GM23338 (cell line): ENCODE measurements at places on chromosomes 6 and 20.
A peak's percentile ranks its signal among the peaks of the same experiment; 100 is the strongest.

- DNase-seq, result no peak
These were observed 52.2 kb upstream of the DTNBP1 start for GRCh38 chr6:15715060-15715459.

- peak; percentile 44 for DNase-seq
These were observed 2.5 kb downstream of the RREB1 start for GRCh38 chr6:7110092-7110792.

- DNase-seq, result no peak
These were observed 39.3 kb downstream of the KLHL32 start for GRCh38 chr6:96963809-96964208.

DNA sequence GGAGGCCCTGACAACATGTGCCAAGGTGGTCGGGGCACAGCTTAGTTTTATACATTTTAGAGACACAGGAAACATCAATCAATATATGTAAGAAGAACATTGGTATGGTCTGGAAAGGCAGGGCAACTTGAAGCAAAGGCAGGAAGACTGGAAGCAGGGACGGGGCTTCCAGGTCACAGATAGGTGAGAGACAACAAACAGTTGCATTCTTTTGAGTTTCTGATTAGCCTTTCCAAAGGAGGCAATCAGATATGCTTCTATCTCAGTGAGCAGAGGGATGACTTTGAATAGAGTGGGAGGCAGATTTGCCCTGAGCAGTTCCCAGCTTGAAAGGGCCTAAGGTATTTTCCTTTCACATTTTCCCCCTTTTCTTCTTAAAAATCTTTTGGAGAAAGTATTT, 311.0 kb upstream of the RGS17 start:
- peak; percentile 47 for DNase-seq

GRCh38 chr20:17473659-17474058, 57.5 kb downstream of the BFSP1 start:
- no peak for DNase-seq

- DNase-seq, result no peak
These were observed 655.7 kb downstream of the EPHA7 start for GRCh38 chr6:92763680-92764079.

DNA sequence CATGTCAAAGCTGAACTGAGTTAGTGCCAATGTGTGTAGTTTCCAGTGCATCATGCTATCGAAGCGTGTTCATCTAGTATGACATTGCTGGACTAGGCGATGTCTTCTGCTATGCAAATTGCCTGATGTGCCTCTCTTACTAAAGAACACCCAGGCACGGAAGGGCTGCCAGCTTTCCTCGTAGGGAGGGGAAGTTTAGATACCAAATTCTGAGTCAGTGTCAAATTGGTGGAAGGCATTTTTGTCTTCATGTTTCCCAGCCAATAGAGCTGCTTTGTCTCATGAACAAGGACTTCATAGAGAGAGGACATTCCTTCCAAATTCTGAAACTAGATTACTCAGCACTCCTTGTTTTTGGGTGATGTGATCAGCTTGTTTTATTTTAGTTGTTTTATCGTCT, 320.1 kb downstream of the BTBD3 start:
- no peak for DNase-seq

DNA sequence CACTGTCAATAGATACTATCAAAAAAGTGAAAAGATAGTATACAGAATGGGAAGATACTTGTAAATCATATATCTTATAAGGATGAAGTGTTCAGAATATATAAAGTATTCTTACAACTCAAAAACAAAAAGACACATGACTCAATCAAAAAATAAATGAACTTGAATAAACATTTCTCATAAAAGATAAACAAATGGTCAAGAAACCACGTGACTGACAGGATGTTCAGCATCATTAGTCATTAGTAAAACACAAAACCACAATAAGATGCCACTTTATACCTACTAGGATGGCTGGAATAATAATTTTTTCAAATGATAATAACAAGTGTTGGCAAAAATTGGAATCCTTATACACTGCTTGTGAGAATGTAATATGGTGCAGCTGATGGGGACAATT, 729.1 kb upstream of the HS3ST5 start:
- no peak for DNase-seq

DNA sequence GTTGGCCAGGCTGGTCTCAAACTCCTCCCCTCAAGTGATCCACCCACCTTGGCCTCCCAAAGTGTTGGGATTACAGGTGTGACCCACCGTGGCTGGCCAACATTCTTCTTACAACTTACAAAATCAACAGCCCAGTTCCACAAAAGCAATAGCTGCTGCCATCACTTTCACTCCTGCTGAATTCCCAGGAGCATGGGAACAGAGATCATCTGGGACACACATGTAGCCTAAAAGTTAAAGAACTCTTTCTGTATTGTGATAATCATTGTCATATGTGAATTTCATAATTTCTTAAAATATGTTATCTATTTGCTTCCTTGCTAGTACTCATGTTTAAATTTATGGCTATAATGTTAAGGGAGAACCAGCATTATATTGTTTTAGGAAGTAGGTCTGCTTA, 51.7 kb downstream of the NCOA6 start:
- no peak for DNase-seq

DNA sequence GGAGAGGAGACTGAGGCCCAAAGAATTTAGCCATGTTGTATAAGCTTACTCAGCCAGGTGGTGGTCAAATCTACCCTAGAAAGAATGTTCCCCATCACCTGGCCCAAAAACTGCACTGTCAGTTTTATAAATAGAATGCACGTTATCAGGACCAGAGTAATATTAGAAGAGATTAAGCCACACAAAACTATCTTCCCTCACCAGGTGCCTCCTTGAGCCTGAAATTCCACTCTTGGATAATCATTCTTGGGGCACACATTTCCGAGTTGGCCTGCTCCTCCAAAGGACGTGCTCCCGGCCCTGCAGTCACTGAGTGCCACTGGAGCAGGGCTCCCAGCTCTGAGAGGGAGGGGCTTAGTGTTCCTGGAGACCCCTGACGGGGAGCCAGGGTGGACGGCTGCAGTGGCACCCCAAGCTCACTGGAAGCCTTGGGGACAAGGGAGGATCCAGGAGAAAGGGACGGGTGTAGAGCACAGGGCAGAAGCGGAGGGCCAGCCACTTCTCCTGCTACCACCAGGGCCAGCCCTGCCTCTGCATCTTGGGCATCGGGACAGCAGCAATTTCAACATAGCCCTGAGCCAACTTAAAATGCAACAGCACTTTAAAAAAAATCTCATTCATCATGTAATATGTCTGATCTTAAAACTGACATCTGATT, 160.8 kb upstream of the QKI start:
- DNase-seq, result no peak

GRCh38 chr6:119158057-119158848, 79.8 kb upstream of the FAM184A start:
- DNase-seq, result no peak

- DNase-seq, result no peak
These were observed 73.0 kb downstream of the SHPRH start for GRCh38 chr6:145891126-145891525.

DNA sequence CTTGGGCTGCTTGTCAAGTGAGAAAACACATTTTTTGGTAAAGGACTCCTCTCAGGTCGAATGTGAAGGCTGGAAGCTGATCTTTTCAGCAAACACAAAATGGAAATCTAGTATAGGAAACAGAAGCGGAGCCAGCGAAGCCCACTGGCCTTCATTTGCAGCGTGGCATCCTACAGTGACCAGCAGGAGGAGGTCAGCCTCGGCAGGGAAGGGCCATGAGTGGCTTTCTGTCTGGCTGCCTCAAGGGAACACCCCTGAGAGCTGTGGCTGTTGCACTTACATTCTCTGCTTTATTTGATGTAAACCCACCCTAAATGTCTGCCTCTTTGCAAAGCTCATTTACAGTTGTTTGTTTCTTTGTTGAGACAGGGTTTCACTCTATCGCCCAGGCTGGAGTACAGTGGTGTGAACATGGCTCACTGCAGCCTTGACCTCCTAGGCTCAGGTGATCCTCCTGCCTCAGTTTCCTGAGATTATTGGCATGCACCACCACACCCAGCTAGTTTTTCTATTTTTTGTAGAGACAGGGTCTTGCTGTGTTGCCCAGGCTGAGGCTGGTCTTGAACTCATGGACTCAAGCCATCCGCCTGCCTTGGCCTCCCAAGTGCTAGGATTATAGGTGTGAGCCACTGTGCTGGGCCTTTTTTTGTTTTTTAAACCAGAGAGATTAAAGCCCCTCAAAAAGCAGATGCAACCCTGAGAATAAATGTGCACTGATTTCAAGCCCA, 322.0 kb upstream of the SOX4 start:
- DNase-seq, result peak; percentile 27

DNA sequence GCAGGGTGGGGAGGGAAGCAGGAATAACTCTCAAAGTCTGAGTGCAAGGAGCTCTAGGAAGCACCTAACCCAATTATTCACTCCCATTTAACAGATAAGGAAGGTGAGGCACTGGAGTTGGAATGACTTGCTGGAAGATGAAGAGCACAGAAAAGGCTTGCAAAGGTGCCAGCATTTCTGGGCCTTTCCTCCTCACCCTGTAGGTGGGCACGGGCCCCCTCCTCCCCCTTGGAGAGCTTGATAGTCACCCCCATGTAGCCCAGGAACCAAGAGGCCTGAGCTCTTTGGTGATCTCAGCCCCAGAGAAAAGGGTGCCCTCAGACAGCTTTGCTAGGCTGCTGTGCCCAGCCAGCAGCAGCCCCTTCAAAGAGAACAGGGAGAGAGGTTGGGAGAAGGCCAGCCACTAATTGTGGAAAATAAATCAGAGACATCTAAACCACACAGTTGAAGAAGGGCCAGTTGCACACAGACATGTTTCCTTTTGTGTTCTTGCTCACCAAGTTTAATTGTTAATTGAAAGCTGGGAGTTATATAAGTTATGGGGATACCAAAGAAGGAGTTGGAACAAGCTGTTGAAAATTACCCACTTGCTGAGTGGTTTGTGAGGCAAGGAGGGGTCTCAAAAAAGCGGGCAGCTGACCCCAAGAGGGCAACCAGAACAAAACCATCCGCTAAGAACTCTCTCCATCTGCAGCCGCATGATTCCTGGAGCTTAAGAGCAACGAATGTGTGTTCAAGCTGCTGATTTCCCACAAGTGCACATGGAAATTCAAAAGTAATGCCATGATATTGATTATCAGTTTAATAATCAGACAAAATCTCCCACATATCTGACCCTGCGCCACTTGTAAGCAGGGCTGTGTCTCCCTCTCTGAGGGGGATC, 77.0 kb downstream of the MRPL14 start:
- no peak for DNase-seq

GRCh38 chr6:166307082-166308032, 835 bp downstream of the PRR18 start:
- DNase-seq, result peak; percentile 77

GRCh38 chr6:163756079-163756478, 341.6 kb downstream of the QKI start:
- no peak for DNase-seq

GRCh38 chr6:4240148-4240547, 104.8 kb upstream of the ECI2 start:
- no peak for DNase-seq

DNA sequence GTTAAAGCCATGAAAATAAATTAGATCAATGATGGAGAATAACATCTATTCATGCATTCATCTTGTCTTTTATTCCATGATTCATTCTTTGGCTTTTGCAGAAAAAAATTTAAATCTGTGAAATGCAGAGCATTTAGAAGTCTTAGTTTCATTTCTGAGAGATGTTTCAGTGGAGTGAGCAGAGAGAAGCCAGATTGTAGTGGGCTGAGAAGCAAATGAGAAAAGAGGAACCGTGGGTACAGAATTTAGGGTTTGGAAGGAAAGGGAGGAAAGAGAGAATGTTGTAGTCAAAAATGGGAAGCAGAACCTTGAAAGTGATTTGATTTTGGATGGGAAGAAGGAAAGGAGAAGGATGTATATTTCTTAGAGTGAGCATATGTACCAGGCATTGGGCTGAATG, 260.3 kb upstream of the MAN1A1 start:
- DNase-seq, result no peak

DNA sequence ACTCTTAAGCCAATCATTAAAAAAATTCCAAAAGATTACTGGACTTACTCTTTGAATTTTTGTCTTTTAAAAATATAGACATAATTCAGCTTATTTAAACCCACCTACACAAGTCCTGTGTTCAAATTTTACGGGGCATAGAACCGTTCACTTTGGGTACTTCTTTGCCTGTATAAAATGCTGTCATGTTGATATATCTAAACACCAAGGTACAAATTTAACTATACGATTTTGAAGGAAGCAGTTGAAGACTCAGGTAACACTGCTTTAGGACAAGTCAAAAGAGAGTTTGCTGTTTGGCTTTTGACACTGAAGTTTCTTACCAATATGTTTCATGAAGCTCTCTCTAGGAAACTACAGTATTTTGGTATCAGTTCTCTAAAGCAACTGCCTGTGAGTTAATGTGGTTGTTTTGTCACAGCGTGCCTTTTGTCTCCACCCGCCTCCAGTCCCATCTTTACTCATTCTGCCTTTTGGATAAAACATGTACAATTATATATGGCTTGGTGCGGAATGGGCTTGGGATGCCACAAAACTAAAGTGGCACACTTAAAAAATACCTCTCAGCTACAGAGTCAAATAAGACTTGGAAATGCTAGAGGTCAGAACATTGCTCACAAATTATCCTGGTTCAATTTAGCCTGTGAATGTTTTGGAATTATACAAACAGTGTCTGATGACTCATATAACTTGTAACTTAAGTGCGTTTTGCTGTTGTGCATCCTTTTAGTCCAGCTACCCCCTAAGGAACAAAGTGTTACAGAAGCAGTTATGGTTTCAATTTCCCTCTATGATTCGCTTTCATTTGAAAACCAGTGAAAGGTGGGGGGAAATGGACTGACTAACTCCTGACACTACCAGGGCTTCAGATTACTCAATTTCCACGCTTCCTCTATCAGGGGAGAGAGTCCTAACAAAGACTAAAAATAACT, 38.7 kb downstream of the RGS17 start:
- DNase-seq, result no peak

DNA sequence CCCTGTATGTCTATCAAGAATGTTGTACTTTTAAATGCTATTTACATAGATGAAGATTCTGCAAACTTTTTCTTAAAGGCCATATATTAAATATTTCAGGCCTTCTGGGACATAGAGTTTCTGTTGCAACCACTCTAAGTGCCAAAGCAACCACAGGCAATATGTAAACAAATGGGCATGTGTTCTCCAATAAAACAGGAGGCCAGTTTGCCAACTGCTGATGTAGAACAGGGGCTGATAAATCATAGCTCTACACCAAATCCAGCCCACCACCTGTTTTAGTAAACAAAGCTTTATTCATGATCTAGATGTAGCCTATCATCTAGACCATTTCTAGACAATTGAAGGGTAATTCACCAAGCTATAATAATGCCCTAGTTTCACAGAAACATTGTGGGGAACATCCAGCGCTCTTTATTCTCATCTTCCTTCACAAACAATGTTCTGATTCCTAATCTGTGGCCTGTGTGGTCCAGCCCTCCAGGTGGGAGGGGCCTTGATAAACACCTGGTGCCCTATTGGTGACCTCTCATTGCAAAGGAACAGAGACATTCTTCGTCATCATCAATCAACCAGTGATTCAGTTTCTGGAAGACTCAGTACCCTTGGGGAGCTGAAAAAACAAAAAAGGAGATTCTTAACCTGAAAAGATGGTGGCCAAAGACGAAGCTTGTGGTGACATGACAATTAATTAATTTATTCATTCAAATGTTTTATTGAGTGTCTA, 80.2 kb downstream of the PREP start:
- no peak for DNase-seq

GRCh38 chr6:119346450-119346849, 3.1 kb downstream of the MAN1A1 start:
- no peak for DNase-seq

GRCh38 chr6:152980656-152981055, 2.2 kb downstream of the FBXO5 start:
- DNase-seq, result no peak
